ENCODE measurements at places on chromosomes 6 and 20. TPM values are rescaled to one million over a fixed set of nuclear protein-coding genes. Genes with fewer than 3 reads are reported as not detected.

- DNase-seq, result no peak
Observed at GRCh38 chr20:46609043-46609442, 42.2 kb downstream of the SLC13A3 start.

GRCh38 chr6:83169511-83169910, 23.6 kb downstream of the PGM3 start:
- DNase-seq, result no peak

GRCh38 chr20:45725134-45725533, 3.0 kb downstream of the SPINT4 start:
- DNase-seq, result no peak

DNA sequence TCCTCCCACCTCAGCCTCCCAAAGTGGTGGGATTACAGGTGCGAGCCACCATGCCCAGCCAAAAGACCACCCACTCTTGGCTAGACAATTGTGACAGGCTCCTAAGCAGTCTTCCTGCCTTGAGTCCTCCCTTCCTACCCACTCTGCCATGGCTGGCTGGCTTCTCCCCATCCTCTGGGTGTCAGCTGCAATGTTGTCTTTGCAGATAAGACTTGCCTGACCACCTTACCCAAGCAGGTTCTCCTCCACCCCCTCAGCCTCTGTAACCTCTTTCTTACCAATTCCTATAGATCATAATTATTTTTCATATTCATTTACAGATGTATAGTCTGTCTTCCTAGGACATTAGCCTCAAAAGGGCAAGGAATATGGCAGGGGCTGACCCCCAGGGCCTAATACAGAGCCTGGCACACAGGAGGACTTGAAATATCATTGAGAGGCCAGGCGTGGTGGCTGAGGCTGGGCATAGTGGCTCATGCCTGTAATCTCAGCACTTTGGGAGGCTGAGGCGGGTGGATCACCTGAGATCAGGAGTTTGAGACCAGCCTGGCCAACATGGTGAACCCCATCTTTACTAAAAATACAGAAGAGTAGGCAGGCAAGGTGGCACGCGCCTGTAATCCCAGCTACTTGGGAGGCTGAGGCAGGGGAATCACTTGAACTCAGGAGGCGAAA, 28.7 kb upstream of the SPAG4 start:
- DNase-seq, result no peak

GRCh38 chr6:130516604-130517003, 150.8 kb downstream of the TMEM200A start:
- no peak for DNase-seq

DNA sequence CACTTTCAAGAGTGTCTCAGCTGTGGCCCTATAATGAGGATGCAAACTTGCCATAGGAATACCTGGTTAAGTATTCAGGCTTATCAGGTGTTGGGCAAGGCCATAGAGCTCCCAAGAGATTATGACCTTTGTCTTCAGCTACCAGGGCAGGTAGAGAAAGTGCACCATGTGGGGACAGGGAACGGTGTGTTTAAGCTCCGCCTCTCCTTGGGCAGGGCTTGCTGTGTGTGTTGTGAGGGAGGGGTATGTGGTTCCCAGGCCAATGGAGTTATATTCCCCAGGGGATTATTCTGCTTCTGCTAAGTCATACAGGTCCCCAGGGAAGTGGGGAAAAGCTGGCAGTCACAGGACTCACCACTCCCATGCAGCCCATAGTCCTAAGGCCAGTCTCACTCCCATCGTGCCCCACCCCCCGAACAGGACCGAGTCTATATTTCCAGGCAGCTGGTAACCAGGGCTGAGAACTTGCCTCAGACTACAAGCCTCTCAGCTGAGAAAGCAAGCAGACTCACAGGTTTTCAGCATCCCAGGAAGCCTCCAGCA, 660.2 kb downstream of the HTR1B start:
- no peak for DNase-seq

DNA sequence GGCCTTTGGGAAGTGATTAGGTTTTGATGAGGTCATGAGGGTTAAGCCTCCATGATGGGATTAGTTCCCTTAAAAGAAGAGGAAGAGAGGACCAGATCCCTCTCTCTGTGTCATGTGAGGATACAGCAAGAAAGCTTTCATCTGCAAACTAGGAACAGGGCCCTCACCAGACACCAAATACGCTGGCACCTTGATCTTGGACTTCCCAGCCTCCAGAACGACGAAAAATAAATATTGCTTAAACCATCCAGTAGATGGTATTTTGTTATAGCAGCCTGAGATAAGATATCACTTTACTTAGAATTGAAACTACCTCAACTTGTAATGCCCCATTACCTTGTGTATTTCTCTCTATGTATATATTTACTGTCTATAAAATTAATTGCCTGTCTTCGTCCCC, 65.4 kb upstream of the NNAT start:
- DNase-seq, result no peak

The MPC1 gene
- 22.5 TPM for total RNA-seq

The CLDN20 gene
- total RNA-seq, result 0.54 TPM

The RBM12 gene
- total RNA-seq, result 57.8 TPM

The OR2H1 gene
- total RNA-seq, result not detected

The RING1 gene
- total RNA-seq, result 44.9 TPM

Measured in Daoy (cell line).